Adrenal gland (tissue), 19 donors: ENCODE measurements at places on chromosomes 3 and 15.
A peak's percentile ranks its signal among the peaks of the same experiment; 100 is the strongest.

DNA sequence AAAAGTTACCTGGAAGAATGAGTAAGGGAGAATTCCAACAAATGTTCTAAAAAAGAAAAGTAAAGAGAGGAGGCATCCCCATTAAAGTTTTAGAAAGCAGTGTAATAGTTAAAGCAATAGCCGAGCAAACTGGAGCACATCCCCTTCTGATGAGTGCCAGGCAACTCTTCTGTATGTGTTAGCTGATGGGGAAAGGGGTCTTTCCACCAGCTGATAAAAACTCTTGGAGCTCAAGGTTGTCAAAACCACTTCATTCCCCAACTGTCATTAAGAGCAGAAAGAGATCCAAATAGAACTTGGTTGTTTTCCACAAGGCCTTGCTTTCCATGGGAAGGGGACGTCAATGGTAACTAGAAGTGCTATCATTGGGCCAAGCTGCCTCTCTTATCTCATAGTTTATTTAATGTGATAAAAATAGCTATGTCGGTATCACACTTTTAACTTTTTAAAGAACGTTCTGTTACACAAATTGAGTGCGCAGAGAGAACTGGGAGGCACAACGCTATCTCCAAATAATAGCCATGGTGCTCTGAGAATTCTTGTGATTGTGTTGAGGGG lies 116.9 kb downstream of the POLR2M start:
- DNase-seq = no peak

DNA sequence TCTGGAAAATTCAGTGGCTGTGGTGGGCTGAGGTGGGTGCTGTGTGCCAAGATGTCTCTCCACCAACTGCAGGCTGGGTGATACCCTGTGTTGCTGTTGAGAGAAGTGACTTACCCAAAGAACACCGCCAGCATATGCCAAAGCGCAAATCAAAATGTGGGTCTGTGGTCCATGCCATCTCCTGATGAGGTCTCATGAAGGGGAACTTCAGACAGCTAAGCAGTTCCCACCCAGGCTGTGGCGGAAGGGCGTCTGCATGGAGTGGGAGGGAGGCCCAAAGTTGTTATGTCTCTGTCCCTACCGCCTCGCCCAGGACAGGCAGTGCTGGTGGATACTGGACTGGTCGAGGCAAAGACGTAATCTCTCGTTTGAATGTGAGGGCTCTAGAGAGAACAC lies 70.9 kb upstream of the PLXNA1 start:
- no peak for DNase-seq

- DNase-seq = no peak
Observed at GRCh38 chr3:116470605-116471197, 25.4 kb upstream of the LSAMP start.

DNA sequence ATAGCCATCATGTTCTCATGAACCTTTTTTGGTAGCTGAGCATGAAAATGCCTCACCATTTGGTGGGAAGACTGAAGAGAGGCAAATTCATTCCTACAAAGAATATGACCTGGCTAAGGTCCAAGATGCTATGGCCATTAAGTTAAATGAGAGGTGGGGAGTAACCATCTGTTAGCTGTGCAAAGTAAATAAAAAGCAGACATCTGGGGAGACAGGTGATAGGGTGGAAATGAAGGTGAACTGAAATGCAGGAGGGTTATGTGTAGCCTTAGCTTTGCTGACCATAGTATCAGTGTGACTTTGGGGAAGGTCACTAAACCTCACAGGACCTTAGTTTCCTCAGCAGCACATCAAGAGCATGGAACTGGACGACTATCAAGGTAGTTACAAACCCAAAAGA lies 111.0 kb upstream of the STRIT1 start:
- DNase-seq = no peak

DNA sequence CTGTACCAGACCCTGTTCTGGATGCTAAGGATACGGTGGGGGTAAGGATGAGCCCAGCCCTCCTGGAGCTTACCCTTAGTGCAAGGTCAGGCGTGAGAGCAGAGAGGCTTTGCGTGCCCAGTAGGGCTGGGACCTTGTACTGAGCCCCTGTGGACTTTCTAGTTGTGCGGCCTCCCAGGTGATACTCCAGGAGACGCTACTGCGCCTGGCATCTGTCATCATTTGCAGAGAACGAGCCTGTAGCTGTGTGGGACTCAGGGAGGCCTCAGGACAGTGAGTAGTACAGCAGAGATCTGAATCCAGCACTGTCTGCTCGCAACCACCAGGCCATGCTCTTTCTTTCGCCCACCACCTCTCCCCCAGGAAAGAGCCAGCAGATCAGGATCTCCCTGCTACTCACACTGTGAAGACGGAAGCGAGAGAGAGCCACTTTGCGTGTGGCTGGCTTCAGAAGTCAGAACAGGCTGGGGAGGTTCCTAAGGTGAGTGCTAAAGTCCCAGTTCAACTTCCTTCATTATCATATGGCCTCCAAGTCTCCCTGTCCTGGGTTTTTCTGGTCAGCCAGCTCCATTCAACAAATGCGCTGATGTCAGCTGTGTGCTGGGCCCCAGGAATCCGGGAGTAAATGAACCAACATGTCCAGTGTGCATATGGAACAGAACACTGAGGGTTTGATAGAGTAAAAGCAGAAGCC lies 38.2 kb upstream of the ITGA11 start:
- DNase-seq = no peak

DNA sequence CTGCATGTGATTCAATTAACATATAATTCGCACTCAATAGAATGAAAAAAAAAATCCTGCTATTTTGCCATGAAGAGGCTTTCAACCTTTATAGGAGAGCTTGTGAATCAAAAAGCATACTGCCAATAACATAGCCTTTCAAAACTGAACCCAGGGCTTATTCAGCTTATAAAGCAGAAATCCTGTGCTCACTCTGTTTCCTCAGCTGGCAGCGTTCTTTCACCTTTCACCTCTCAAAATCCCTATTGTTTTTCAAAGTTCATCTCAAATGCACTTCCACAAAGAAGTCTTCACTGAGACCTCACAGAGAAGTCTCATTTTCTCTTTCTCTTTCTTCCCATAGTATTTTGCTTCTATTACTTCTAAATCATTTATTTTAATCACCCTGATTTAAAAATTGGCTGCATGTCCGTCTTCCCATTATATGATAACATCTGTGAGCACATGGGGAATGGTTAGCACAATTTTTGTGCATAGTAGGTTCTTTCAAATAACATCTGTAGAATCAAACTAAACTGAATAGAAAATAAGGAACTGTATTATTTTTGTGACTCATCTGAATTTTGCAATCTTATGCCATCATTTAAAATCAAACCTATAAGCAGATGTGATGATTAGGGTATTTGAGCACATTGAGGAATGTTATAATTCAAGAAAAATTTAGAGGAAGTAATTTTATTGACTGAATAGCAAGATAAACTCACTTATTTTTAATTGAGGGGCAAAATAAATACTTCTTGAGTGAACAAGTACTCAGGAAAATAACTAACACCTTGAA lies 373.4 kb downstream of the NLGN1 start:
- DNase-seq = no peak

GRCh38 chr3:43061101-43061895 lies 44.6 kb downstream of the POMGNT2 start:
- no peak for DNase-seq

- no peak for DNase-seq
Observed at GRCh38 chr3:11014253-11014652, 21.7 kb downstream of the SLC6A1 start.

DNA sequence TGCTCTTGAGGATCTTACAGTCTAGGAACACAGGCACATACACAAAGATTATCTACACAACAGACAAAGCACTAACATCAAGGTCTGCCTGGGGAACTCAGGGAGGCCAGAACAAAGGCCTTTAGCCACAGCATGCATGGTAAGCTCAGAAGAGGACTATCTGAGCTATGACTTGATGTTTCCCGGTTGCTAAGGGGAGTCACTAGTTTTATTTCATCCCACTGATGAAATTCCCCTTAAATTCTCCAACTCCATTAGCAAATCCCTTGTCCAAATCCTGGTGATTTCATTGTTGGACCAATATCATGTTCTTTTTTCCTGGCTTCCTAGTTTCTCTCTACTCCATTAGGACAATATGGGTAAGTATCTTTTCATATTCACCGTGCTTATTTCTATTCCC lies 23.3 kb downstream of the FBN1 start:
- DNase-seq = no peak

DNA sequence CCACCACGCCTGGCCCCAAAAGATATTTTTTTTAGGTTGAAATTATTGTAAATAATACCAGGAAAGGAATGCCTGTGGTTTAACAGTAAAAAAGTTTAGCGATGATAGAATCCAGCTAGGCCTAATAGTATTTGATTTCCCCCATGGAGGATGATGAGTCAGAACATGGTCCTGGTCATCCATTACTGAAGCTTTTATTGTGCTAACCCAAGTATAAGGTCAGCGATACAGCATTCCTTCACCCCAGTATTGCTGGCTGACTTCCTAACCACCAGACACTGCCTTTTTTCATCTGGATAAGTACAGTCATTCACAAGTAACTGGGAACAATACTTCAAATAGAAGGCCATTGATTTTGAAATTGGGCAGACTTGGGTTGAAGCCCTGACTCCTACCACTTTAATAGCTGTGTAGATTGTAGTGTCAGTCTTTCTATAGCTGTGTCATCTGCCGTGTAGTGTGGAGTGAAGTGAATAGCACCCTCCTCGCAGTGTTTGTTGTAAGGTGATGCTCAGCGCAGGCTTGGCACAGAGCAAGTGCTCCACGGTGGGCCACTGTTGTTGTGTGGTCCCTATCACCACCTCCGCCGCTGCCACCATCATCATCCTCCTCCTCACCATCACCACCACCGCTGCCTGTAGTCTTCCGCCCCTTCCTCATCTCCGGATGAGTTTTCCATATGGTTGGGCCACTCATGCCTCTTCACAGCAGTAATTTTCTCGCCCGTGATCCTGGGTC lies 436.0 kb upstream of the TPM1 start:
- DNase-seq = no peak

DNA sequence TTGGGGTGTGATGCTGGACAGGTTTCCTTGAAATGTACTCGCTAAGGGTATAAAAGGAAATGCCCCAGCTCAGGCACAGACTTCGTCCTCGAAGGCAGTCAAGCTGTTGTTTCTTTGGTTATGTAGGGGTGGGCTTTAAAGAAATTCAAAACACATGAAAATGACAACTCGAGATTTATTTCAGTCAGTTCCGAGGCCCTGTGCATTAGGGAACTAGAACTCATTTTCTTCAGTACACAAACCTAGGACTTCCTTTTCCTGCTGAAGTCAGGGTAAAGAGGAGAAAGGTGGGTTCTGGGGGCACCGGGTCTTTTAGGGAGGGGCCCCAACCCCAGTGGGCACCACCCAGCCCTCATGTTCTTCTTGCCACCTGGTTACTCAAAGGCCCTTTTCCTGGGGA lies 7.7 kb downstream of the CCR9 start:
- DNase-seq = no peak

DNA sequence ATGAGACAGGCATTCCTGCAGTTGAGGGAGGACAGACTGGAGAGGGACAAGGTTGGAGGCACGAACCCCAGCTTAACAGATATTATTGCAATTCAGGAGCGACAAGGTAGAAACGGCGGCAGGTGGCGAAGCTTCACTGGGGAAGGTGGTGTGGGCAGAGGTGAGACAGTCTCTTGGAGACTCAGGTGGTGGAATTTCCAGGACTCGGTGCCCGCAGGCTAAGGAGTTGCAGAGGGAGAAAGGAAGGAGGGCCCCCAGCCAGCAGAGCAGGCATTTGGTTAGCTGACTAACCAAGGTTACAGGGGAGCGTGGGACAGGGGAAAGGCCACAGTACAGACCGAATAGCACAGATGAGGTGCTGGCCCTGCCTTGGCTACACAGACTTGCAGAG lies 3.0 kb downstream of the FAM174B start:
- no peak for DNase-seq

DNA sequence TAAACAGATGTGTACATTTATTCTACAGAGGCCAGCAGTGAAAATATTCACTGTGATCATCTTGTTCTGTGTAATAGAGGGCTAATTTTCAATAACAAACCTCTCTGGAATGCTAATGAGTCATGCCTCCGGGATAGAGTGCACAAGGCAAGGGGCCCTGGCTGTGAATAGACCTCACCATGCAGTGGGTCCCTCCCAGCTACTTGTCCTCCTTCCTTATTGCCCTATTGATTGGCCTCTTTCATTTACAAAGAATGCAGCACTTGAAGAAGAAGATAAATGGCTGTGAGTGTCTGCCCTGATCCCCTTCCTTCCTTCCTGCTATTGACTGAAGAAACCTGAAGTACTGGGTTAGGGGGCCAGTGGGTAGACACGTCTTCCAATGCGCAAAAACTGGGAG lies 436.3 kb downstream of the WDR72 start:
- DNase-seq = no peak

GRCh38 chr15:94327356-94327936 lies 96.1 kb downstream of the MCTP2 start:
- peak; percentile 20 for DNase-seq

DNA sequence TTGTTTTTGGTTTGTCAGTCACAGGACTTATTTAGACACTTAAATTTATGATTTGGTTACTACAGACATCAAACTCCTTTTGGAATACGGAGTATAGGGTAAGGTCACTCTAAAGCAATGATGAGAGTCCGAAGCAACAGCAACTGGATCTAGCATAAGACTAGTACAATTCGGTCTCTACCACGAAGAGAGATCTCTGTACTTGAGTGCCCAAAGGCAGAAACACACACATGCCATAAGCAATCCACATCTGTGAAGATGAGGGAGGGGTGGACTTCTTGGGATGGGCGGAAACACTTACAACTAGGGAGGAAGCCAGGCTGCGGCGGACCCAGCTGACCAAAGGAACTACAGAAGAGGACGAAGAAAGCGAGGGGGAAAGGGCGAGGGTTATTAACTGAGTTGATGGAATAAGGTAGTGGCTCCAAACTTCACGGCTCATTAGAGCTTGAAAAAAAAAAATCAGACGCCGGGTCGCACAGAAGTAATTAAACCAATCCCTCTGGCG lies 595 bp downstream of the DPH6 start:
- peak; percentile 57 for DNase-seq

GRCh38 chr15:48796521-48796920 lies 14.3 kb downstream of the CEP152 start:
- DNase-seq = no peak

DNA sequence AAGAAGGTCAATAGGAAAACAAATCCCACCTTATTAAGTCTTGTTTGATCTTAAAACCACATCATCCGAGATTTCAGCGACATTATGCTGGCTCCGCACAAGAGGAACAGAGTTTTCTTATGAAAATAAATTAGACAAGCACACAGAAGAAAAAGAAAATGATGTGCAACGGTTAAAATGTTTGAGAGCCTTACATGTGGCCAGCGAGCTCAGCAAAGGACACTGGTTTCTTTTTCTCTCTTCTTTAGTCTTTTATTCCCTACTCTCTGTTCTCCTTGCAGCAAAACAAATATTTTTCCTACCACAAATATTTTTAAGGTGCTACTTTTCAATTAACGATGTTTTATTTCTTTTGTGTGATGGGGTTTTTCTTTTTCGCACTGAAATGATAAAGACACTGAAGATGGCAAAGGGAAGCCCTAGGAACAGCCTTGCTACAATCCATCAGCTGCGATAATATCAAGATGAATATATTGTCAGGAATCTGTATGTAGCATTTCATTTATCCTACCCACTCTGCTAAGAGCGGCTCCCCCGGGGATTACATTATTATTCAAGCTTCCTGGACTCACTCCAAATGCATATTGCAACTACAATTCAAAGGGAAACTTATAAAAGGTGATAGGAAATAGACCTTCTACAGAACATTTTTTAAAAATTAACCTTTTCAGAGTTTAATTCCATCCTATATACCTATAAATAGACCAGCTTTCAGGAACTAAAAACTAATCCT lies 72.9 kb downstream of the ANXA2 start:
- DNase-seq = no peak
